ENCODE measurements at places on chromosomes 12 and 14.

GRCh38 chr12:112116232-112117060 lies 7.9 kb upstream of the NAA25 start:
- DNase-seq = no peak

DNA sequence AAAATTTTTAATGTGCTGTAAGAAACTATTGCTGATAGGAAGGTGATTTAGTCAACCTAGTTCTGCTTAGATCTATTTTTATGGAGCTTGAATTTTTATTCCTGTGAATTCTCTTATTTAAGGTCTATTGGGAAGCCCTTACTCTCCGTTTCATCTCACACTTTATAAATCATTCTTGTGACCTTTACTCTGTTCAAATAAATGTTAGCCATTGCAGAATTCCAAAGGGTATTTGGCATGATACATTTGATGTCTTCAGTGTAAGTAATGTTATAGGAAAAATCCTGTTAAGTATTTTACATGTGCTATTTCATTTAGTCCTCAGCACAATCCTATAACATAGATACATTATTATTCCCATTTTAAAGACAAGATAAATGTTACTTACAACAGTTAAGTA lies 12.5 kb downstream of the PTPRQ start:
- no peak for DNase-seq

- no peak for DNase-seq
Measured at GRCh38 chr14:49280566-49280965, 305.6 kb downstream of the RPS29 start.

- no peak for DNase-seq
Measured at GRCh38 chr12:124397807-124398577, 103.1 kb downstream of the RFLNA start.

GRCh38 chr14:88005978-88006851 lies 1.3 kb downstream of the GPR65 start:
- peak; percentile 41 for DNase-seq

DNA sequence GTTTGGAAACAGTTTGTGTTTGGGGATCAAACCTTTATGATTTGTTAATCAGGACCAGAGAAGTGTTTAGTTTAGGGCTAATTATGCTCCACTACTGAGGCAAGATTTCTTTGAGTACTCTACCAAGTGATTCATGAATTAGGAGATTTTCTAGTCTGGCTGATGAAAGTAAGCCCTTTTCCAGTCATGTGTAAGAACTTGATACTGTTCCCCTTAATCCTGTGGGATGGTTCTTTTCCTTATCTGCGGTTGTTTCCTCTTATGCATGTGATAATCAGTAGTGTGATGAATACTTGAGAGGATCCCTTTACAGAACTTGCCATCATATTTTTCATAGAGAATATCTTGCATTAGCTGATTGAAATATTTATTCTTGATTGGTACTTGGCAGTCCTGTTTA lies 42.1 kb downstream of the DYRK2 start:
- DNase-seq = no peak

- no peak for DNase-seq
Measured at GRCh38 chr14:49858383-49858782, 5.8 kb upstream of the NEMF start.

- DNase-seq = no peak
Measured at GRCh38 chr12:2113119-2113912, 60.5 kb downstream of the CACNA1C start.

GRCh38 chr14:100715332-100715731 lies 11.4 kb upstream of the DLK1 start:
- no peak for DNase-seq

DNA sequence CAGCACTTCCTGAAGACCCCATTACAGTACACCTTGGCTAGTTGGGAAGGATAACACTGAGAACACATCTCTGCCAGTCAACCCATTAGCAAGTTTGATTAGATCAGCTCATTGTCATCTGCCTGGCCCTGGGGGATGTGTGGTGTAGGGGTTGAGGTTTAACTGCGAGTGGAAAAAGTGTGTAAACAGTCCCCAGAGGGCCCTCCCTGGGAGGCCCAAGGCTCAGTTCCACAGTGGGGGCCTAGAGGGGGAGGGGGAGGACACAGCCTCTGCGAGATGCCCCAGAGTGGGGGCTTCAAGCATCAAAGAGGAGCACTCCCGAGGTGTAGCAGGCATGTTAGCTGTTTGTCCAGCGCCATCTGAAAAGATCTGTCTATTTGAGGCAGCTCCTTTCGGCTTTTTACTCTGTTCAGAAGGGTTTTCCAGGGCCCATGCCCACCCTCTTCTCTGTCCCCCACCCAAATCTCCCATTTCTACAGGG lies 344 bp downstream of the LPAR5 start:
- DNase-seq = peak; percentile 52

GRCh38 chr12:105470601-105471000 lies 140.1 kb downstream of the C12orf75 start:
- no peak for DNase-seq

DNA sequence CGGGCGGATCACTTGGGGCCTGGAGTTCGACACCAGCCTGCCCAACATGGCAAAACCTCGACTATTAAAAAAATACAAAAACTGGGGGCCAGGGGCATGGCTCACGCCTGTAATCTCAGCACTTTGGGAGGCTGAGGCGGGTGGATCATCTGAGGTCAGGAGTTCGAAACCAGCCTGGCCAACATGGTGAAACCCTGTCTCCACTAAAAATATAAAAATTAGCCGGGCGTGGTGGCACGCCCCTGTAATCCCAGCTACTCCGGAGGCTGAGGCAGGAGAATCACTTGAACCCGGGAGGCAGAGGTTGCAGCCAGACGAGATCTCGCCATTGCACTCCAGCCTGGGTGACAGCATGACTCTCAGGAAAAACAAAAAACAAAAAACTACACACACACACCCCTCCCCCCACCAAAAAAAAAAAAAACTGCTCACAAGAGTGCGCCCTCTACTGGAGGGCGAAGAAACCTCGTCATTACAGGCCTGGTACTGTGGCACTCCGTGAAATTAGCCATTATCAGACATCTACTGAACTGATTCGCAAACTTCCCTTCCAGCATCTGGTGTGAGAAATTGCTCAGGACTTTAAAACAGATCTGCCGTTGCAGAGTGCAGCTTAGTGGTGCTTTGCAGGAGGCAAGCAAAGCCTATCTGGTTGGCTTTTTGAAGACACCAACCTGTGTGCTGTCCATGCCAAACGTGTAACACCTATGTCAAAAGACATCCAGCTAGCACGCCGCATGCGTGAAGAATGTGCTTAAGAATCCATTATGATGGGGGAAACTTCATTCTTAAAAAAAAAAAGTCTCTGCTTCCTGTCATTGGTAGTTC lies 7.7 kb downstream of the PPP1R3E start:
- DNase-seq = peak; percentile 33

DNA sequence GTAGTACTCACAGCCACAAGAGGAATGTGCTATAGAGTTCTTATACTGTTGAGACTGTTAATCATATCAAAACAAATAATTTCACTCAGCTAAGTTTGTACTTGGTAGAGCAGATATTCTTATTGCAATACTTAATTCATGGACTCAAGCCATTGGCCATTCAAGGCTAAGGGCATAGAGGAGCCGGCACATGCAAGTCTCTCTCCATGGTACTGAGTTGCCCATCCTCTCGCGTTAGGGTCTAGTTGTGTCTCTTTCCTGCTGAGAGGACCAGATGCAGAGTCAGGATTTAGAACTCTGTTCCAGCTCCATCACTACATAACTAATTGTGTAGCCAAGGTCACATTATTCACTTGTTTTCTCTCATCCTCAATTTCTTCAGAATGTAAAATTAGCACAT lies 14.4 kb upstream of the TUNAR start:
- no peak for DNase-seq

DNA sequence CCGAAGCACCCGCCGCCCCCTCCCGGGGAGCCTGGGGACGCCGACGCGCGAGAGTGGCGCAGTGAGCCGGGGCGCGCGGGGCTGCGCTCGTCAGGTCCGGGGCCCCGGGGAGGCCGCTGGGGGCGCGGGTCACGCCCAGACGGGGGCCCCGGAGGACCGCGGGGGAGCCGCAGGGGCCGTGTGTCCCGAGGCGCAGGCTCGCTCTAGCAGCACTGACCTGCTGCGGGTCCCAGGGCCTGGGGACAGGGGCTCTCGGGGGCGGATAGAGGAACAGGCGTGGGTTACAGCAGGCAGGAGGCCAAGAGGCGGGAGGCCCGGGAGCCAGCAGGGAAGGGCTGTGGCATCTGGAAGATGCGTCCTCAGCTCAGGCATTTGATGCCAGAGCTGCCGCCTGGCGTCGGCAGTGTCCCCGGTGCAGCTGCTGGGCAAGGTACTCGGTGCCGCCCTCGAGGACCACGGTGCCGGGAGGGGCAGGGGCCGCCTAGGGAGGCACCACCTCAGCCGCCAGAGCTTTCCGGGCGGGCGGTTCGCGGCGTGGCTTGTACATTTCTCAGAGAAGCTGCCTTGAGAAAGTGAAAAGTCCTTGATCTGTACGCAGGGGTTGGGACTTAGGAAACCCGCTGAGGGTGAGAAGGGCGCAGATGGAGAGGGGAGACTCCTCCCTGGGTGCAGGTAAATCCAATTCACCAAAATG lies 1.2 kb downstream of the WNT5B start:
- peak; percentile 3 for DNase-seq

GRCh38 chr12:4157122-4157521 lies 116.4 kb upstream of the CCND2 start:
- no peak for DNase-seq

All from activated T-cell treated with anti-CD3 and anti-CD28 coated beads for 48 hours (primary cell).